ENCODE measurements at places on chromosomes 3 and 15.

- no peak for DNase-seq
Observed at GRCh38 chr15:44882499-44882968, 74.0 kb upstream of the TERB2 start.

DNA sequence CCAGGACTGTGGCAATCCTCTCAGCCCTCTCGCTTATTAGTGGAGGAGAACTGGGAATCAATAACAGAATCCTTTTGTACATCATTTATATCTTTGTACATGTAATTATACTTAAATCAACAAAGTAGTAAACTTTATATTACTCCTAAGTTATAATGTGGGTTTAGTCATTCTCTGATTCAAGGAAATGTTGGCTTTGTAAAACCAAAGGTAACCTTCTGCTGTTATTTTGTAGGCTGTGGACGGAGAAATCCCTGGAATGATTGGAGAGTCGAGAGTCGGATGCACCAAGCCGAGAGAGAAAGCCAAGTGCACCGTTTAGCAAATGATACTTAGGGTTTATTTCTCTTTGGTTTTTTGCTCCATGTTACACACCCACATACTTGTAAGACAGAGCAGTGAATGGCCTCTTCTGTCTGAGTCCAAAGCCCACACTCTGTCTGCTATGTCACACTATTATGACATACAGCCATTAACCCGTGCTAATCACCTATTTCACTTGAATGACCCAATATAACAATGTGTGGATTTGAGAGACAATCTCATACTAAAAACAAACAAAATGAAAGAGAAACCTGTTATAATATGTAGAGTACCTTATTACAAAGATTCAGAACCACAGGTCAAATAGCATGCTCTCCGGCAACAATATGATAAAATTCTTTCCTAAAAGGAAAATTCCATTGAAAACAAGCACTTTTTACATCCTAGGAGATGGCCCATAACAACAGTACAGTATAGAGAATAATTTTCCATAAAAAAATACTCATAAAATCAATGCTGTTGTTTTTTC lies 72.2 kb downstream of the MECOM start:
- DNase-seq = no peak

DNA sequence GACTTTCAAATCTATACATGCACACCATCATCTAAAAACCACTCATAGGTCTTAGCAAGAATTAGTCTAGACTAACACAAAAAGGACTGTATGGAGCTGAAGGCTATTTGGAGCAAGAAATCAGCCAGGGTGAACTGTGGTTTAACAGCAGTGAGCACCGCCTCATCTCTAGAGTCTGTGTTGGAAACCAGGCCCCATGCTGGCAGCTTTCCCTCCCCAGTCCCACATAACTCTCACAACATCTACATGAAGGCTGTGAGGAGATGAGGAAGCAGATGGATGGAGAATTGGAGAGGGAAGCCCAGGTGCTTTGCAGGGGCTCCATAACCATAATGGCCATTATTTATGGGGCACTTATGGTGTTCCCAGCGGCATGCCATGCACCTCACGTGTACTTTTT lies 133.2 kb upstream of the TOPAZ1 start:
- DNase-seq = no peak

GRCh38 chr3:187989575-187990153 lies 164.3 kb upstream of the LPP start:
- no peak for DNase-seq

- no peak for DNase-seq
Observed at GRCh38 chr15:99421172-99421656, 144.6 kb upstream of the MEF2A start.

- no peak for DNase-seq
Observed at GRCh38 chr3:35678643-35679161, 39.4 kb downstream of the ARPP21 start.

DNA sequence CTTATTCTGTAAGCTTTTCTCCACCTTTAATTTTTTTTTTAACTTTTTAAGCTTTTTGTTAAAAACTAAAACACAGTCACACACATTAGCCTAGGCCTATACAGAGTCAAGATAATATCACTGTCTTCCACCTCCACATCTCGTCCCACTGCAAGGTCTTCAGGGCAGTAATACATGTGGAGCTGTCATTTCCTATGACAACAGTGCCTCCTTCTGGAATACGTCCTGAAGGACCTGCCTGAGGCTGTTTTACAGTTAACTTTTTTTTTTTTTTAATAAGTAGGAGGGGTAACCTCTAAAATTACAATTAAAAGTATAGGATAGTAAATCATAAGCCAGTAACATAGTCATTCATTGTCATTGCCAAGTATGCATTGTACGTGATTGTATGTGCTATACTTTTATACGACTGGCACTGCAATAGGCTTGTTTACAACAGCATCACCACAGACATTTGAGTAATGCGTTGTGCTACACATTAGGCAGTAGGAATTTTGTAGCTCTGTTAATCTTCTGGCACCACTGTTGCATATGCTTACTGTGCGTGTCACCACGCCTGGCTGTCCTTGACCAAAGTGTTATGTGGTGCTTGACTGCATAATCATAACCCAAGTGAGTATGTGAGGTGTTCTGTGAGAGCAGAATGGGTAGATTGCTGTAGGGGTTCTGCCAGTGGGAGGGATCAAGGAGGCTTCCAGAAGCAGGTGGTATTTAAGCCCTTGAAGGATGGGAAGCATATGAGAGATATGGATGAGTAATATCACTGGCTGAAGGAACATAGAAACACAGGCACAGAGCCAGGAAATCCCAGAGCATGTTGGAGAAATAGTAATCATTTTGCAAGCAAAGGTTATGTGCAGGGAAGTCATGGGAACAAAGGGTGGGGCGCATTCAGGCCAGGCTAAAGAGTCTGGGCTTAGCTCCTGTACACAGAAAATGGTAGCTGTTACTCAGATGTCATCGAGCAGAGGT lies 18.3 kb downstream of the FBXO22 start:
- no peak for DNase-seq

DNA sequence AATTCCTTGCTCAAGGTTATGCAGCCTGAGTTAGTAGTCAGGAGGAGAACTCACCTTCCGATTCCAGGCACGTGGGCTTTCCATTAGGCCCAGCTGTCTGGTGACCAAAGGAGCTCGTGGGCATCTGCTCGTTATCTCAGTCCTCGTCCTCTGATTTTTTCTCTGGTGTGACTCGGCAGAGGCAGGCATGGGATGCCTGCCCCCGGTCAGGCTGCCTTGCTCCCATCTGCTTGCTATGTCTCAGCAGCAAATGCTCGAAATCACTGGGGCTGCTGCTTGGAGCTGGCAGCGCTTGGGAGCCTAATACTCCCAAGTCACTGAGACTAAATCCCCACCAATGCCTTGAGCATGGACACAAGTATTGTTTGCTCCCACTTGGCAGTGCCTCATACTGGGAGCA lies 84.5 kb upstream of the NMNAT3 start:
- DNase-seq = no peak

DNA sequence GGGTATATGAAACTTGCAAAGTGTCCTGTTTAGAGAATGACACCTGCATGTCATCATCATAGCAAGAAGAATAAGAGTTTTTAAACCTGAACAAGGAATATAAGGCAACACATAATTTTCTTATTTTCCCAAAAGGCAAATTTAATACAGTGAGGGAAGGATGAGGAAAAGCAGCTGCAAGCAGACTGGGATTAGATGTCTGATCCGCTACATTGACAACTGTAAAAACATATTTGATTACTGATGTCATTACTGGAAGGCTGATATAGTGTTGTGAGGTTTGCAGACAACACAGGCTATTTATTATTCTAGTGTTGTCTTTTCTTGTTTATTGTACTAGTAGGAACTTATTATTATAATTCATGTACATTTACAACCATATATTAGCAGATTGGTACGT lies 528.7 kb downstream of the ZIC1 start:
- DNase-seq = no peak

DNA sequence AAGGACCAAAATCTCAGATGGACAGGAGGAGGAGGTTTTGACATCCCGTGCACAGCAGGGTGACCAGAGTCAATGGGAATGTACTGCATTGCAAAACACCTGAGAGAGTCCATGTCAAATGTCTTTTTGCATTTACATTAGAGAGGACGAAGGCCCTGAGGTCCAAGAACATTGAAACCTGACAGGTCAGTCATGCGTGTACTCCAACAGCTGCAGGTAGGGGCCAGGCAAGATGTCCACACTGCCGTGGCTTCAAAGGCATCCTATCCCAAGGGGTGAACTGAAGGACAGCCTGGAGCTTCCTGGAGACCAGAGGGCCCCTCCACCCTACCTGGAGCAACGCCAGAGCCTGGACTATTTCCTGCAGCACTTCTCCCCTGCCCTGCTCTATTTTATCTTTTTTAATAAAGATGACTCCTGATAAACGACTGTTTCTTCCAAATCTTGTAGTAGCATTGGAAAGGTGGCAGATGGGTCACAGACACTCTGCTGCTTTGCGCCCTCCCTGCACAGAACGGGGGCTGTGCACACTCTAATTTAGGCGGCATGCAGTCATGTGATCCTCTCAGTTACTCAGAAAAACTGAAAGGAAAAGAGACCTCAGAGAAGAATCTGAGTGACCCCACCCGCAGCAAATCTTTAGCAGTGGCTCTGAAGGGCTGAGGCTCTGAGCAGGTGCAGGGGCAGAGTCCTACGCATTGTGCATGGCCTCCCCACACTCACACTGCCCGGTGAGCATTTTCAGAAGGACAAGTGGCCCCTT lies 68.2 kb downstream of the HMCES start:
- no peak for DNase-seq

DNA sequence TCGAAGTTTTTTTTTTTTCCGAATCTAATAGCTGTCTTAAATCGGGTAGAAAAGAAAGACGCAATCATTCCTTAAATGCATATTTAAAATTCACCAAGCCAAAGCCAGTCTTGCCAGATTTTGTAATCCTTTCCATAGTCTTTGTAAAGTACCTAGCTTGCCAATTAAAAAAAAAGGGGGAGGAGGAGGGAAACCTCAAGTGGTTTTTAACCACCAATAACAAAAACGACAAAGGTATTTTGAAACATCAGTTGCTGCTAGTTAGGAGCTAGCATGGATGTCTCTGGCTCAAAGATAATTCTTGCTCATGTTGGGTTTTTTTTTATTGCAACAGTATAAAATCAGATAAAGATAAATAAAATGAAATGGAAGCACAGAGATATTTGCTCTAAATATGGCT lies 187.9 kb downstream of the MECOM start:
- no peak for DNase-seq

- no peak for DNase-seq
Observed at GRCh38 chr3:18237251-18238005, 187.7 kb downstream of the SATB1 start.

DNA sequence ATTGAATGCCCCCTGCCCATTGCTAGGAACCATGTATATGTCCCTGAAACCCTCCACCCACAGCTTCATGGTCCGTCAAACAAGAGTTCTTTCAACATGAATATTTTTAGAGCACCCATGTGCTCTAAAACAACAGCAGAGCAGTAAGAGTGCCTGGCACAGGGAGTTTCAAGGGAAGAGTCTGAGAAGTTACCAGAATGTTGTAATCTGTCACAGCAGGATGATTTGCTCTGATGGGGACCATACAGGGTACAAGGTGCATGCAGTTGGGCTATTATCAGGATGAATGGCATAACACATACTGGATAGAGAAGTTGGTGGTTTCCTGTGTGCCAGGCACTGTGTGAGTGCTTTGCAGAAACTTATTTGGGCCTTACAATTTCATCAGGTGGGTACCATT lies 27.8 kb upstream of the FLNB start:
- DNase-seq = no peak

GRCh38 chr3:29026286-29026685 lies 254.6 kb upstream of the RBMS3 start:
- DNase-seq = no peak

GRCh38 chr3:196661400-196661799 lies 21.9 kb downstream of the NRROS start:
- no peak for DNase-seq

- DNase-seq = no peak
Observed at GRCh38 chr3:29901097-29901496, 620.2 kb downstream of the RBMS3 start.

GRCh38 chr3:74267131-74267530 lies 347.3 kb downstream of the CNTN3 start:
- DNase-seq = no peak

GRCh38 chr15:55992769-55993110 lies 672 bp downstream of the NEDD4 start:
- DNase-seq = no peak

DNA sequence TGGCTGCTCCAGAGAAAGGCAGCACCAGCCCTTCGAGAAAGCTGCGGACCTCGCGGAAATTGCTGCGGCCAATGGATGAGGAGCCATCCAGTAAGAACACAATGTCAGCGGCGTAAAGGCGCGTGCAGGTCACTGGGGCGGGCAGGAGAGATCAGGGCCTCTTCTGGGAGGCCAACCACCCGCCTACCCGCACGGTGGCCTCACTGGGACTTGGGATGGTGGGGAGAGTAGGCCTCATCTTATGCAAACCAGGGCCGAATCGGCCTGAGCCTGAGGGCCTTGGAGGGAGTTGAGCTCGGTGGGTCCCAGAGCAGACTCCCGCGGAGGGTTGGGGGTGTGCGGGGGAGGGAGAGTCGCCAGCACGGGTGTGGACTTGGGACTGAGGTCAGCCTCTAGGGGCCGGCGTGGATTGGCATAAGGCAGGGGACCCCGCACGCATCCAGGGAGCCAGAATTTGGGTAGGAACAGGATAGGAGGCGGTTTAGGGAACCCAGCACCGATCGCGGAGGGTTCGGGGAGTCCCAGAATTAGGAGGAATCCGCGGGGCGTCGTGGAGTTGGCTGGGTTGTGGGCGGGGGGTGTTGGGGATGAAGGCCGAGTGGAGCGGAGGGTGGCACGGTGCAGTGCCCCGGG lies 596 bp downstream of the COL7A1 start:
- DNase-seq = no peak

GRCh38 chr3:32913790-32914446 lies 37.5 kb upstream of the CCR4 start:
- DNase-seq = no peak

- no peak for DNase-seq
Observed at GRCh38 chr3:128849911-128850455, 29.4 kb upstream of the ACAD9 start.

DNA sequence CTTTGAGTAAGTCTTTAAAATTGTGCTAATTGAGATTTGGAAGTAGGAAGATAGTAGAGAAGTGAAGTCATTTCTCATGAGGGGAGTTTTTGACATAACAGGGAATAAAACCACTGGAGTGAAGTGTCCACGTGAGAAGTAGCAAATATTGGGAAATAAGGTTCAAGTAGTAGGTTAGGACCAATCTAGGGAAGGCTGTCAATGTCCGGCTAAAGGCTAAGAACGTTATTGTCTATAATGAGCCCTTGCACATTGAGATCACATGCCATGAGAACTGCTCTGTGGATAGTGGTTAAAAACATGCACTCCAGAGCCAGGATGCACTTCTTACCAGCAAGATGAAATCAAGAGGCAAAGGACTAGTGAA lies 459.9 kb upstream of the TPRG1 start:
- no peak for DNase-seq

GRCh38 chr15:100986158-100986896 lies 67.2 kb downstream of the LRRK1 start:
- no peak for DNase-seq

- DNase-seq = no peak
Observed at GRCh38 chr3:187722206-187722612, 19.9 kb upstream of the RTP2 start.

Measured in T-helper 22 cell (primary cell).